ENCODE measurements at places on chromosomes 16 and 17.

DNA sequence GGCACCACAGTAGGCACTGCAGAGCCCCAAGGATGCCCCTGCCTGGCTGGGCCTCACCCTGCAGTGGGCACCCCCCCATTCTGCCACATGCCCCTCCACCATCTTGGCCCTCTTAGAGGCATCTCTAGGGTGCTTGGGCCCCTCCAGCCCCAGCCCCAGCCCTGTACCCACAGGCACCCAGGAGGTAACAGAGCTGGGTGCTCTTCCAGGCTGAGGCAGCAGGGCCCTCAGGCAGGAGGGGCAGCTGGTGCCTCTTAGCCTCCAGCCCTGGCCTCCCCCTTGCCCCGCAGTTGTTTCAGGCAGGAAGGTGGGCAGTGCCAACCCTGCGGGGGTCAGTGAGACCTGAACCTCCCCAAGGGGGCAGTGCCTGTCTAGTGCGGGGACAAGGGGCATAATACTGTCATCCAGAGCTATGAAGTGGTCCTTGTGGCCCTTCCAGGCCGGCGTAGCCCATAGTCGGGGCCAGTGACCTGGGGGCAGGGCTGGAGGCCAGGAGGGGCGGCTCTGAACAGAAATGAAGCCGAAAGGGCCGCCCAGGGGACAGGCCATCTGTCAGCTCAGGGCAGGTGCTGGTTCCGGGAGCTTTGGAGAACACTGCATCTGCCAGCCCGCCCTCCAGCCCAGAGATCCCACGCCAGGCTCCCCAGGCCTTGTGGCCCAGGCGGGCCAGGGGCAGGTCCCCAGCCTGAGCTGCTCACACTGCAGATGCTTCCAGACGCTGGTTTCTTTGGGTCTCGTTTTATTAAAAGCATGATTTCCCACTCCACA is 4.9 kb upstream of the AATK start:
- DNase-seq, result no peak

GRCh38 chr16:31077592-31078396 is 3.6 kb downstream of the ZNF646 start:
- DNase-seq, result no peak

DNA sequence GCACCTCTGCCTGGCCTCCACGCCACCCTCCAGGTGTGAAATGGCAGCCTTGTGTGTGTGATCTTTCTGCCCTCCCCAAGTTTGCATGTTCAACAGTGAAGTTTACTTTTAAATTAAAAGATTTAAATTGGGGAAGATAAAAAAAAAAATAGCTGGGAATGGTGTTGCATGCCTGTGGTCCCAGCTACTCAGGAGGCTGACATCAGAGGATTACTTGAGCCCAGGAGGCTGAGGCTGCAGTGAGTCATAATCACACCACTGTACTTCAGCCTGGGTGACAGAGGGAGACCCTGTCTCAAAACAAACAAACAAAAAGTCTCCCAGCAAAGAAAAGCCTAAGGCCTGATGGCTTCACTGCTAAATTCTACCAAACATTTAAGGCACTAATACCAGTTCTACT is 35.4 kb upstream of the RNF43 start:
- DNase-seq, result no peak

GRCh38 chr16:85222155-85222863 is 110.0 kb upstream of the CIBAR2 start:
- no peak for DNase-seq

DNA sequence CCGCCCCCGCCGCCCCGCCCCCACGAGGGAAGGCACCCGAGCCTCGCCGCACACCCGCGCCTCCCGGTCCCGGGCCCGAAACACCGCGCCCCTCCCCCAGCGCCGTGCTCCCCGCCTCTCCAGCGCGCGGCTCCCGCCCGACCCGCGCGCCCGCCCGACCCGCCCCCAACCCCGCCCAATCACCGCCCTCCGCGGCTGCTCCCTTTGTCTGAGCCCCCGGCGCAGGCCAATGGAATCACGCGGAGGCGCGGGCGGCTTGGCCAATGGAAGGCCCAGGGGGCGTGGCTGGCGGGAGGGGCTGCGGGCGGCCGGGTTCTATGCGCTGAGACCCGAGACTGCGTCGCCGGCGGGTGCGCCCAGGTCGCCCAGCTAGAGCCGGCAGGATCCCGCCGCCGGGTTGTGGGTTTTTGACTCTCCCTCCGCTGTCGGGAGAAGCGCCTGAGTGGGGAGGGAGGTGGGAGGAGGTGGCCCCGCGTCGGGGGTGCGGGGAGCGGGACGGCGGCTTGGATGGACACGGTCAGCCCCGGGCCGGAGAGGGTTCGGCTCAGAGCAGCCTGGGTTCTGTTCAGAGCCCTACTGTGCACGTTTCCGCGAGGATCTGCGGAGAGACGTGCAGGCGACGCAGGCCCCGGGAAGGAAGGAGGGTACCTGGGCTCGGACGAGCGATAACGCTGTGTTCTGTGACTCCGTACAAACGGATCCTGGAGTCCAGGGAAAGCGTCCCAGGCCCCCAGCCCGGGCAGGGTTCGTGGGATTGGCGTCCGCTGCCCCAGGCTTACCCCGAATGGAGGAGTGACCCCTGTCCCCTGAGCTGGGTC is 49.0 kb upstream of the BAHCC1 start:
- DNase-seq, result peak; percentile 76

DNA sequence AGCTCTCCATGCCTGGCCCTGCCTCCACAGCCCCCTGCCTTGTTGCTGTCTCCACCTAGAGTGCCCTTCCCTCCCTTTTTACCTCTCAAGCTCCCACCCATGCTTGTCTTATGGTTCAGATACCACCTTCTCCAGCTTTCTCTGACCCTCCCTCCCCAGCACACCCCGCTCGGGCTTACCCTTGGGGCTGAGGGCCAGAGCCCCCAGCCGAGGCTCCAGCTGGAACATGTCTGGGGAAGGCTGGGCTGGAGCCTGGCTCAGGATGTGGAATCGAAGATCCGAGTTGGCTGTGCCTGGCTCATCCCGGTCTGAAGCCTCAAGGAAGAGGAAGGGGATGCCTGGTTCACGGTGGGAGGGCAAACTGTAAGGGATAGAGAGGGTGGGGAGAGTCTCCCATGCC is 3.6 kb downstream of the CDH16 start:
- DNase-seq, result no peak

DNA sequence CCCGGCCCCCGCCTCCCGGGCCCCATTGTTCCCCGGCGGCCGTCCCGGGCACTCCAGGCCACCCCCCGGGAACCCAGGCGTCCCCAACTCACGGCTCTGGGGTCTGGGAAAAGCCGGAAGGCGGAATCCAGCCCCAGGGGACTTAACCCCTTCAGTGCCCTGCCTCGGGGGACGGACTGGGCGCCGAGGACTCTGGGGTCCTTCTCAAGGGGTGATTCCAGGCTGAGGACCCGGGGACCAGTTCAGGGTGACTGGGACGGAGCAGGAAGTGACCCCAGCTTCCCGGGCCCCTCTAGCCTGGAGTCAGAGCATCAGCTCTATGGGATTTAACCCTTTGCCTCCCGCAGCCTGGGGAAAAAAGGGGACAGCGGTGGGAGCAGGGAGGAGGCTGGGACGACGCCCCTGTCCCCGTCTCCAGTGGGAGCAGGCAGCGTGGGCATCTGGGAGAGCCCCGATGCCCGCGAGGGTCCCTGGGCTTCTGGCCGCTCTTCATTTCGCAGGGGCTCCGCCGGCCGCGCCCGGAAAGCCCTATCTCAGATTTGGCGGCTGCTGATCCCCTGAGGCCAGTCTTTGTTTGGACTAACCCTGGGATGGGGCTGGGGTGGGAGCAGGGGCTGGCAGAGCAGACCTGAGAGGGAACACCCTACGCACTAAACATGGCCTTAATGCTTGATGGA is at the start of gene ZNF629:
Gene ZNF629 (minus strand): TSS at position 270 of the 677 bp plus-strand sequence. CDS start 2,723 bp downstream, outside the sequence.
- DNase-seq, result no peak

- DNase-seq, result no peak
Measured at GRCh38 chr17:80920441-80920840, 71.2 kb upstream of the CHMP6 start.

- DNase-seq, result no peak
Measured at GRCh38 chr17:67289181-67289876, 44.3 kb upstream of the HELZ start.

GRCh38 chr17:394718-395095 is 42.1 kb upstream of the RPH3AL start:
- no peak for DNase-seq

DNA sequence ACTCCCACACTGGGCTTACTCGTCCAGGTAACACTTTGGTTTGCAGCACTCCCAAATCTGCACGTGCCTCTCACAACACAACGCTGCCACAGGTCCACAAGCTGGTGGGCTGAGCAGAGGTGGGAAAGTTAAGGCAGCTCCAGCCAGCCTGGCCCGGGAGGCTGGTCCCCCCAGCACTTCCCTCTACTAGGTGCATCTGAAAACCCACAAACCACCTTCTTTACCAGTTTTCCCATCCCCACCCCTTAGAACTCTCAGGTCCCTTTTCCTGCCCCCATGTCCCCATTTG is 1.4 kb upstream of the GAA start:
- DNase-seq, result no peak

GRCh38 chr17:12431188-12431587 is 234.5 kb upstream of the MYOCD start:
- DNase-seq, result no peak

DNA sequence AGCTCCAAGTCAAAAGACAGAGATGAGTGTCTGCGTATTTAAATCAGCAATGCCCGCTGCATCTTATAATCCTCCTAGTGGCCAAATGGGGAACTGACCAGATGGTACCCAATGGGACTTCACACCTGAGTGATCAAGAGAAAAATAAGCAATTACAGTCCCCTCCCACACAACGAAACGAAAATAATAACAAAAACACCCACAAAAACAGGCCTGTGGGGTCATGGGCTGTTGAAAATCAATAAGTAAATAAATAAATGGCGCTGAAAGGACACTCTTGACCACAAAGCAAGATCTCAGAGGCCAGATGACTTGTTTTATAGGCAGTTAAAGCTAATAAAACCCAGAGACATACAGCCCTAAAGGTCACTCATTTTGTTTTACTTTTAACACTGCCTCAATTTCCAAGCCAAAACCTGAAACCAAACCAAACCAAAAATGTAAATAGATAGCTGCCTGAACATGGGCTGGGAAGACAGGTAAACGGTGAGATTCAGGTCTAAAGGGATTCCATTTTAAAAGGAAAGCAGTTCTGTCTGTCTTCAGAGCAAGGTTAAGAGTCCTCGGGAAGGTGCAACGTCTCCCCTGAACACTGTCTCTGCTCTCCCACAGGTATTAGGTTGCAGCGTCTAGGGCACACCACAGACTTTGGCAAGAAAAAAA is 1.3 kb downstream of the ZNF821 start:
- DNase-seq, result peak; percentile 53

DNA sequence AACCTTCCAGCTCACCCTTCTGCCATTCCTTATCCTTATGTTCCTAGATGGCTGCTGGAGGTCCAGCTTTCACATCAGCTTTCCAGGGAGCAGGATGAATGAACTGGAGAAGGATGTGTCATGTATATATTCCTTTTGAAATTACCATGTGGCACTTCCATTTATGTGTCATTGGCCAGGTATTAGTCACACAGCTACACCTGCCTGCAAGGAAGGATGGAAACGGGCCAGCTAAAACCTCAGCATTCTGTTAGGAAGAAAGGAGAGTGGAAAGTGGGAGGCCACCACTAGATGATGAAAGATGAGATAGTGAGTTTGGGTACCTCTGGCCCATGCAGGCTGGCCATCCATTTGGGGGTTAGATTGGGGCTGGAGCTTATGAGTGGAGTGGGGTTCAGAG is 67.5 kb downstream of the KSR1 start:
- DNase-seq, result no peak

GRCh38 chr17:63919311-63919723 is 678 bp upstream of the GH1 start:
- peak; percentile 55 for DNase-seq

- no peak for DNase-seq
Measured at GRCh38 chr16:1449201-1449788, 4.9 kb upstream of the CCDC154 start.

DNA sequence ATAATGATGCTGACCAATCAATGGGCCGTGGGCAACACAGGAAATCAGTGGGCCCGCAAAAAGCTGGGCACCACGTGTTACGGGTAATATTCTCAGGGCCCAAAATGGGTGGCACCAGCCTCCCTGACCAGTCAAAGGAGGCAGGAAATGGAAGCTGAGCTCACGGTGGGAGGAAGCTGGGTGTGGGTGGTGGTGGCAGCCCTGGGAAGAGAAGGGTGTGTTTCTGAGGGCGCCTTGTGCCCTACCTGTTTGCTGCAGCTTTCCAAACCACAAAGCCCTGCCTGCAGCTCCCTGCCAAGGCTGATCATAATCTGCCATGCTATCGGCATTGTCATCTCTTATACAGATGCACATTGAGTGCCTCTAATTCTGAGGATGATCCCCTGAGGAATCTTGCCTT is 457.9 kb downstream of the SLC39A11 start:
- no peak for DNase-seq

- DNase-seq, result no peak
Measured at GRCh38 chr16:56119133-56119532, 72.2 kb upstream of the GNAO1 start.

DNA sequence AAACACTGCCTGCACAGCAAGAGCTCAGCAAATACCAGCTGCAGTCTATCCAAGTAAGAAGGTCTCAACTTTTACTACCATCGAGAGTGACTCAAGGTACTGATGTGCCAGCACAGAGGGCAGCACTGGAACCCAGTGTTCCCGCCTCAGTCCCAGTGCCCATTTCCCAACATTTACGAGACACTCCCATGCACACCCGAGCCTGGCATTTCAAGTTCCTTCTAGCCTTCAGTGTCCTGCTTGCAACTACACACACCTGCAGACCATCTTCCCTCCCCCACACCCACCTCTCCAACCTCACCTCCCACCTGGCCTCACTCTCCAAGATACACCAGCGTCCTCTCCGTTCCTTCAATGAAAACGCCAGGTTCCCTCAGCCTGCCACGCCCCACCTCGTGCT is 3.2 kb downstream of the KLHDC4 start:
- no peak for DNase-seq

DNA sequence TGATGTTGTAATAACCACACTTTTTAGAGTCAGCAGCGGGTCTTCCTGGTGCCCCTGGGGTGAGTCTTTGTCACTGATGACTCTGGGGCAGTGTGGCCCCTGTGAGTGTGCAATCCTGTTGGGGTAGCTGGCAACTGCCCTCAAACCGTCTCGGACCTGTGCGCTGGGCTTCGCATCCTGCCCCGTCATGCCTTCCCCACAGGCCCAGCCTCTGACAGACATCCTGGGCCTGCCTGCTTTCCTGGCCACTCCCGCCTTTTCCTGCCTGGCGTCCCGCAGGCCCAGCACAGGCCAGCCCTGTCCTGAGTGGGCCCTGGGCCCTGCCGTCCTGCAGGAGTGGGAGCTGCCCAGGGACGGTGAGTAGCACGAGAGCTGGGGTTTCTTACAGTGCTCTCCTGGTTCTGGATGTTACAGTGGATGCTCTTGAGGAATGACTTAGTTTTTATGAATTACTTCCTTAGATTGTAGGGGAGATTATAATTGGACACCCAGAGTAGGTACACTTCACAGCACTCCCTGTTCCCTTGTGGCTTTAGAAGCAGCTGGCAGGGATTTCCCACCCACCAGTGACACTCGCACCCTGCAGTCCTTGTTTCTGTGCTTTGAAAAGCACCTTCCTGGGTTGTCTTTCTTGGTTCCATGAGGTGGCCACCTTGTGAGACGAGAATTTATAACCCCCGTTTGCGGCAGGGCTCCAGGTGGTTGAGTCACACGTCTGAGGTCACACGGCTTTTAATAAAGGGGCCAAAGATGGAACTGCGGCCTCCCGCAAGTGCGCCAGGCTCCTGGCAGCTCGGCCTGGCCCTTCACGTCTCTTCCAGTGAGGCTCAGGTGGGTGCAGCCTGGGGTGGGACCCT is 50.0 kb upstream of the CAPN15 start:
- no peak for DNase-seq

- DNase-seq, result no peak
Measured at GRCh38 chr17:61419496-61420046, 19.9 kb downstream of the TBX2 start.
